Fibroblast of skin of back (primary cell): ENCODE measurements at places on chromosomes 11 and 22.

GRCh38 chr11:87006035-87006434 is 31.7 kb upstream of the TMEM135 start:
- no peak for DNase-seq

GRCh38 chr22:49143812-49144211 is 683.9 kb downstream of the BRD1 start:
- no peak for DNase-seq

- DNase-seq = no peak
These were observed 325.7 kb downstream of the SHANK2 start for GRCh38 chr11:70926543-70927201.

DNA sequence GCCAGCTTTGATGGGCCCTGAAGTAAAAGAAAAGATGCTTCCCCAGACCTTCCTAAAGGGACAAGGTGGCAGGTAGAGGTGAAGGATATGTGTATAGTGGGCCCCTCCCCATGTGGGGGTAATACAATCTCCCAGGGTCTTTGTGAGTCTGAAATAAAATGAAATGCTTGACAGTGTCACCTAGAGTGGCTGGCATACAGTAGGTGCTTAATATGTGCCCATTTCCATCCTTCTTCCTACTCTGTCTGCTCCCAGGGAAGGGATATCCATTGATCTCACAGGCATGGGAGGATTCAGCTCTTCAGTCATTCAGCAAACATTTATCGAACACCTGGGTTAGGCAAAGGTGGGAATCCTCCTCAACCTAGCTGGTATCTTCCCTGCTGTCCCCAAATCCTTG is 6.1 kb upstream of the CREB3L1 start:
- DNase-seq = no peak

- DNase-seq = peak; percentile 72
These were observed 76.9 kb downstream of the KCNJ1 start for GRCh38 chr11:128790196-128790595.

GRCh38 chr11:126817523-126818450 is 182.8 kb downstream of the KIRREL3 start:
- DNase-seq = no peak

GRCh38 chr11:74417379-74417804 is 19.2 kb upstream of the PGM2L1 start:
- peak; percentile 25 for DNase-seq

GRCh38 chr11:62394825-62395538 is 23.9 kb upstream of the SCGB1A1 start:
- DNase-seq = peak; percentile 82

DNA sequence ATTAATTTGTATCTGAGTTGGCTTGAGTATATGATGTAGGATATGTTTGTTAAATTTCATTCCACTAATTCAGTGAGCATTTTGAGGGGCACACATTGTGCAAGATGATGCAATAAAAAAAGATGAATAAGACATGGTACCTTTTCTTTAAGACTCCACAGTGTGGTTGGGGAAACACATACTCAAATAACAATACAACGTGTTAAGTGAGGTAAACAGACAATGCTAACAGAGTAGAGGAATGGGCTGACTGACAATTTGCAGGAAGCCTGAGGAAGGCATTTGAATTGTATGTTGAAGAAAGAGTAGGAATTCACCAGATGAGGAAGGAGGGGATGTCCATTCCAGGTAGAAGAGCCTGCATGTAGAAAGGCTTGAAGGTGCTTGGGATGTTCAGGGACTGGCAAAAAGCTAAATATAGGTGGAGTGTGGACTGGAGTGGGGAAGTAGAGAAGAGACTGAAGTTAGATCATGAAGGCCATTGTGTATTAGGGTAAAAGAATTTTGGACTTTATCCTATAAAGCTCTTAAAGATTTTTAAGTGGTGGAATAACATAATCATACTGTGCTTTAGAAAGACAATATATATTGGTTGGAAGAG is 6.8 kb downstream of the RNF169 start:
- DNase-seq = no peak

DNA sequence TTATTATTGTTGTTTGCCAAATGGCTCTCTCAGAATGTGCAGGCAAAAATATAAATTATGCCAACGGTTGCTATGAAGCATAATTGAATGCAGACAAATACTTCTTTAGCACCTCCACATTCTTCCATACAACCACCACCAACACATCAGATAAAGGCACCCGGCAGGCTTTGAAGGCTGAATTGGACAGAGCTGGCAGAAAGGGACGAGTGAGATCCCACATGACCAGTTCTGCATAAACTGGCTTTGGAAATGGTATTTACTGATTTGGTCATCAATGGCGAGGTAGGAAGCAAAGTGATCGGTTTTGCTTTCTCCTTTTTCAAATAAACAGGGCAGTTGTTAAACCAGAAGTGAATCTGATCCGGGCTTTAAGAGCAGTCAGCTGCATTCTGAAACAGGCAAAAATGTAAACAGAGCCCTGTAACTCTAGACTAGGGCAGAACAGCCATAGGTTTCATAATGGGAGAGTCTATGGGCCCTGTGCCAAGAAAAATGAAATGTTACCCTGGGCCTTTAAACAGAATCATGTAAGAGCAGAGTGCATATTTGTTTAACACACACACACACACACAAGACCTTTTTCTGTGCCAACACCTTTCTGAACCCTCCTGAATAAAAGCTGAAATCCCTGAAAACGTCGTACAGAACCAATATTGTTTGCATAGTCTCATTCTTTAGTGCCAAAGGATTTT is 97.7 kb downstream of the MPPED2 start:
- peak; percentile 58 for DNase-seq

GRCh38 chr22:33321466-33321865 is 263.3 kb upstream of the SYN3 start:
- DNase-seq = no peak

DNA sequence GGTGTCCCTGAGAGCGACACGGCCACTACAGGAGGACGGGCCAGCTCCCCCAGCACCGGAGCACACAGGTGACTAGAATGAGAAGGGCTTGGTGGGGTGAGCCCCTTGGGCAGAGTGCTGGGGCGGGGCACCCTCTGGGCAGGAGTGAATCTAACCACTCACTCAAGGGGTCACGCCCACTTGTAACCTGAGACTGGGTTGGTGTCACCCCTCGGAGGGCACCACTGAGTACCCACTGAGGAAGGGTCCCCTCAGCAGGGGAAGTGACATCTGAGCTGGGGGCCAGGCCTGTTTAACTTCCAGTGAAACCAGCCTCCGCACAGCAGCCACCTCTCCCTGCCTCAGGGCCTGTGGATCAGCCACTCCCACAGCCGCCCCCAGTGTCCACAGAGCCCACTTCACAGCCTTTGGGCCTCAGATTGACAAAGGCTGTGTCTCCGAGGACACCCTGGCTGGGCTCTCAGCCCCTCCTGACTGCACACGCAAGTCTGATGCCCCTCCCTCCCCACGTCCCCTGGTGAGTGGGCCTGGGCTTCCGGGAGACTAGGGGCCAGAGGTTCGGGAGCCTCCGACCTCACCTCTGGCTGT is 5.6 kb downstream of the GATD1 start:
- DNase-seq = no peak

- no peak for DNase-seq
These were observed 1001.1 kb downstream of the BRD1 start for GRCh38 chr22:48826546-48826945.

GRCh38 chr22:20550851-20551744 is 43.7 kb downstream of the MED15 start:
- DNase-seq = peak; percentile 63

- DNase-seq = no peak
These were observed 2.5 kb upstream of the ASCL2 start for GRCh38 chr11:2272946-2273280.

GRCh38 chr22:17113600-17113999 is 7.6 kb downstream of the TMEM121B start:
- no peak for DNase-seq

- DNase-seq = no peak
These were observed 23.3 kb downstream of the ST3GAL4 start for GRCh38 chr11:126378763-126379162.

DNA sequence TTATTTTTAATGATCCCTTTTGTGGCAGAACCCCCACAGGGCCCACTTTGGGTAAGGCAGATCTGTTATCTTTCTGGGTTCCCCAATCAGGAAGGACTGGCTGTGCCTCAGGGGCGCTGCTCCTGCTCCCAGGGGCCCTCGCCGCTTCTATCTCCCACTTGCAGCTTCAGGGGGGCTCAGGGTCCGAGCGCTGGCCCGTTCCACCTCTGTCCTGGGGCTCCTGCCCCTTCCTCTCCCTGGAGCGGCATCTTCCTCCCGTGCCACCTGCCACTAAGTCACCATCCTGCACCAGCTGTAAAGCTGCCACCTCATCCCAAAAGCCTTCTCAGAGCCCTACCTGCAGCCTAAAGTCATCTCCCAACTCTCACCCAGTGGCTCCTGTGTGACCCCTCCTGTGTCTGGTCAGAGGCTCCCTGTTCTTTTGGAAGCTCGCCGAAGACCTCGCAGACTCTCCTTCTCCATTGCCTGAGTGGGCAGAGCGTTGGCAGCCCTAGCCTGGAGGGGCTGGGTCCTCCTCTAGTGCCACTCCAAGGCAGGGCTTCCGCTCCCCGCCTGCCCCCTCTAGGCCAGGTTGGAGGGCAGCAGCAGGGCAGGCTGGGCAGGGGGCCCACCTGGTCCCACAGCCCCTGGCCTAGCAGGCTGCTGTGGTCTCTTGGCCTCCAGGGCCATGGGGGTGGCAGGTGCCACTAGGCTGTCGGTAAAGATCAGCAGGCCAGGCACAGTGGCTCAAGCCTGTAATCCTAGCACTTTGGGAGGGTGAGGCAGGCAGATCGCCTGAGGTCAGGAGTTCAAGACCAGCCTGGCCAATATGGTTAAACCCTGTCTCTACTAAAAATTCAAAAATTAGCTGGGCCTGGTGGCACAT is 106.7 kb downstream of the MORC2 start:
- no peak for DNase-seq

- no peak for DNase-seq
These were observed 148.2 kb downstream of the PARVA start for GRCh38 chr11:12525466-12526055.

DNA sequence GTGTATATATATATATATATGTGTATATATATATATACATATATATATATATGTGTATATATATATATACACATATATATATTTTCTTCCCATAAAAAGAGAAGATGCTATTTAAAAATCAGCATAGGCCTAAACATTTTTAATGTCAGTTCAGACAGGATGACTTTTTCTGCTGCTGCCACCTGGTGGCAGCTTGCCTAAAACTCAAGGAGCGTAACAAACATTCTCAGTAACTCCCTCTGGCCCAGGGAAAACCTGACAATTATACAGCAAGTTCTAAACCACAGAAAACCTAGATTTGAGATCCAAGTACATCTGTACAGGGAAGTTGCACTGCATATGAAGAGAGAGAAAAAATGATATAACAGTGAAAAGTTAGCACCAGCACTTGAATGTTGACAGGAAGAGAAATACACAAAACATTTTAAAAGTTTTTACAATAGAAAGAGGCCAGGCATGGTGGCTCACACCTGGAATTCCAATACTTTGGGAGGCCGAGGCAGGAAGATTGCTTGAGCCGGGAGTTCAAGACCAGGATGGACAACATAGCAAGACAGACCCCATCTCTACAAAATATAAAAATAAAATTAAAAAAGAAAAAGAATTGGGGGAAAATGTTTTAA is 16.6 kb downstream of the OR8A1 start:
- peak; percentile 59 for DNase-seq

DNA sequence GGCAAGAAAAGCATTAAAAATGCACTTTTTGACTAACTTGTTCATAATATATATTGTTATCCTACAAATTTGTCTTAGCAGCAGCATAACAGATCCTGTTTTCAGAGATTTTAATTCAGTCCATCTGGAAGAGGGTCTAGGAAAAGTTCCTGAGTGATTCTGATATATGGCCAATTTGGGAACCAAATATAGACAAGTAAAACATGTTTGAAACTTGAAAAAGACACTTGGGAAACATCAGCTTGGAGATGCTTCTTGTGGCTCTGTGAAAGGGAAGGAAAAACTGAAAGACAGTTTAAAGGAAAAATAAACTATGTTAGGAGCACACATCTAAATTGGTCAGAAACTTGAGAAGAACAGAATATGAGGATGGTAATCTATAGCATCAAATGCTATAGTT is 697.5 kb downstream of the CNTN5 start:
- no peak for DNase-seq

GRCh38 chr11:103897160-103897936 is 139.1 kb upstream of the DDI1 start:
- DNase-seq = peak; percentile 39

DNA sequence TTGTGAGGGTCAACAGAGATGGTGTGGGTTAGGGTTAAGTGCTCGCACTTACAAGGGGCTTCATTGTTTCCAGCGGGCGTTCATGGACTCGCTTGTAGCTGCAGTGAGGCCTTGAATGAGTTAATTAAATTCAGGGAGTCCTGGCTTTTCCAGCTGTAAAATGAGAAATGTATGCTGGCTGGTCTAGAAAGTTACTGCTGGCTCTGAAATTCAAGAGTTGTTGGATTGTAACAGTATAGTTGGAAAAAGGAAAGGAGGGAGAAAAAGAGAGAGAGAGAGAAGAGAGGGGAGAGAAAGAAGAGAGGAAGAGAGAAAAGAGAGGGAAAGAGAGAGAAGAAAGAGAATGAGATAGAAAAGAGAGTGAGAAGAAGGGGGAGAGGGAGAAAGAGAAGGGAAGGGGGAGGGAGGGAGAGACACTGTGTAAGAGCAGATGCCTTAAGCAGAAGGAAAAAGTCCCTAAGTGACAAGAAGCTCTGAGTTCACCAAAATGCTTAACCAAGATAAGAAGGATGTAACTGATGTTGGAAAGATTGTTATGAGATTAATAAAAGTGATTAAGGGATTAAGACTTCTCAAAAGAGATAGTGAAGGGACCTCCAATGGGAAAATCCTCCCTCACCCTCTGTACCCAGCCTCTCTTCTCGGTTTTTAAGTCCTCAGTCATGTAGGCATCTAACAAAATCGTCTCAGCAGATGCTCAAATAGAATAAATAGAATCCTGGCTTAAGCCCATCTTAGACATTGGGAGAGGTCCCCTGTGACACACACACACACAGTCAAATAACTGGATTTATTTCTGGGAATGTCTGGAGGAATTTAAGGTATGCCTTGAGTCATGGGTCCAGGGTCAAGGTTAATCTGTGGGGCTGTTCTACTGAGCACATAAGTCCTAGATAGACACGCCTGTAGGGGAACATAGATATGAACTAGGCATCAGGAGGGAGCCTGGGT is 477.9 kb downstream of the MIAT start:
- DNase-seq = peak; percentile 97

- DNase-seq = no peak
These were observed 7.0 kb upstream of the NF2 start for GRCh38 chr22:29596408-29596807.

DNA sequence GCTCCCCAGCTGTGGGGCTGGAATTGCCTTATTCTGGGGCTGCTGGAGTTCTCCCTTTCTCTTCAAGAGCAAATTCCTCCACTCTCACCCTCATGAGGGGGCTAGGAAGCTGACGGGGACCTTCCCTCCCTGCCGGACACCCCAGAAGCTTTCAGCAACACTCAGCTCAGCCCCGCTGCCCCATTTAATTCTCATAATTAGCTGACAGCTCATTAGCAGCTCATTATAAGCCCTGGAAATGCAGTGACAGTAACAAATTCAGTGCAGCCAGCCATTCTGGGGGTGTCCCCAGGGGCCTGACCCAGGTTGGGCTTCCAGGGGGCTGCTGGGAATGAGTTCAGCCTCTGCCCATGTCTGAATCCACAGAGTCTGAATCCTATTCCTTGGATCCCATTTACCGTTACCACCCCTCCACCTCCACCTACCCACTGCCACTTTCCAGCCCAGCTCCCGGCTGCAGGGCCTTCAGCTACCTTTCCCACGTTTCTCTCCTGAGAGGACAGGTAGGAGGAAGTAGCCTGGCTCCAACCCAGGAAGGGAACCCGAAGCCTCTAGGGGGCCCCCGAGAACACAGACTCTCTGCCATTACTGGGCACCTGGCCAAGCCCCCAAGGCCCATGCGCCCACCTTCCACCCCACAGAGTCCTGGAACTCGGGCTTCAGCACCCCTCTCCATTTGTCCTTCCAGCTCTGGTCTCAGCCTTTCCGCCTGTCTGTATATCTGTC is 101.7 kb upstream of the LMO1 start:
- no peak for DNase-seq
